ENCODE measurements at places on chromosomes 6 and 20. TPM values are rescaled to one million over a fixed set of nuclear protein-coding genes. Genes with fewer than 3 reads are reported as not detected.

Gene FAM83C
- total RNA-seq, result not detected

Gene SIRPB2
- not detected for total RNA-seq

Gene FRK
- 0.05 TPM for total RNA-seq

Gene C6orf132
- 0.23 TPM for total RNA-seq

Gene ARFGEF2
- 31.8 TPM for total RNA-seq

Gene TRIM40
- not detected for total RNA-seq

Gene SMIM26
- total RNA-seq, result 55.0 TPM

Gene ABHD12
- total RNA-seq, result 29.0 TPM

Gene KCNK5
- total RNA-seq, result 41.5 TPM

Gene SAMD3
- total RNA-seq, result 3.2 TPM

Gene DEFB124
- total RNA-seq, result not detected

Gene PAX1
- total RNA-seq, result not detected

Gene TUBB2B
- total RNA-seq, result 0.41 TPM

Gene MCCD1
- total RNA-seq, result not detected

Gene PROKR2
- not detected for total RNA-seq

Gene ADGRF4
- total RNA-seq, result not detected

Gene PNPLA1
- total RNA-seq, result not detected

Gene LRP11
- total RNA-seq, result 3.6 TPM

Gene DPPA5
- not detected for total RNA-seq

Gene EPHA7
- not detected for total RNA-seq

Gene MANEA
- 22.5 TPM for total RNA-seq

Gene SNAP91
- not detected for total RNA-seq

Gene PI16
- total RNA-seq, result not detected

Gene PPIL6
- total RNA-seq, result not detected

Gene HSPA1L
- 2.1 TPM for total RNA-seq

Gene PLEKHG1
- 1.8 TPM for total RNA-seq

Gene SLC26A8
- not detected for total RNA-seq

Gene FAM217A
- not detected for total RNA-seq

Gene IL17F
- total RNA-seq, result not detected

Gene C20orf141
- total RNA-seq, result not detected

Gene GNL1
- 88.2 TPM for total RNA-seq

Data from activated T-helper 2 cell treated with anti-CD3 and anti-CD28 coated beads, Interferon-gamma antibody, Interleukin-2, Interleukin-4, amounts not matched to agents 10 μg/mL and 5 μg/mL and 100 μg/mL, durations not matched to agents 14 hours and 24 hours and 36 hours (primary cell).